ENCODE measurements at places on chromosomes 1 and 21.

DNA sequence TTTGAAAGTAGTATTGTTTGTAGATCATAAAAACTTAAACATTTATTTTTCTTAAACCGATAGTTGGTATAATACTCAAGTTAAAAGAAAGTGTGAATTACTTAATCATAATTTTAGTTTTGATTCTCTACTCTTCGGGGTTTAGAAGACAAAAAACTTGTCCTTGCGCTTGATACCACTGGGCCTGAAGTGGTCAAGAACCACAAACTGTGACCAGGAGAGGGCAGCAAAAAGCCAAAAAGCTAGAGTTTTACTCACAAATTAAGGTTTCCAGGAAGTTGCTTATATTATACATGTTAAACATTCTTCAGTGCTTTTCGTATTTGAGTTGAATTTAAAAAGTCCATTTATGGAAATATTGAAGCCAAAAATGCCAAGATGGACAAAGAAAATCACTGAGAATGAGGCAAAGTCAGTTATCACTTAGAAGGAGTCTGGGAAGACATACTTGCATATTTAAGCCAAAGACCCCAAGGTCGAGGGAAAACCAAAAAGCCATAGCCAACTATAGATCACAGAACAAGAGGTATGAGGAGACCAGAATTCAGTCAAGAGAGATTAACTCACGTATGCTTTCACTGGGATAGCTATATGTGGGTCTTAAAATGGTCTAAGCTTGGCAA lies 34.2 kb downstream of the EFCAB7 start:
- DNase-seq = peak; percentile 12

- no peak for DNase-seq
Measured at GRCh38 chr1:101122452-101123166, 97.0 kb upstream of the DPH5 start.

DNA sequence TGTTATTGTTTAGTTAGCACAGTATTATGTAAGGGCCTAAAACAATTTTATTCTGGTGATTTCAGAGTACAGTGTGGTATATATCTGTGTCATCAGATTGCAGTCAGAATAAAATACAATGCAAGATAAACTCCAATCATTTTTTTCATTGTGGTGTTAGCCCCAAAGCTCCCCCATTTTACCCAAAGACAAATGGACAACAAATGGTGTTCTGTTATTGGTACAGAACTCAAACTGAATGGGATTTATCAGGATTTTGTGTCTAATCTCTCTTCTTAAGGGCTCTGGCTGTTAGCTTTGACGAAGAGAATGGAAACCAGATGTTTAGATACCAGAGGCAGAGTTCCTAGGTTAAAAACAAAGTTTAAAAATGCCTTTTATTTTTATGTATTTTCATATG lies 163.1 kb upstream of the USP25 start:
- DNase-seq = no peak

GRCh38 chr1:63688302-63688890 lies 85.4 kb upstream of the ROR1 start:
- DNase-seq = no peak

- peak; percentile 62 for DNase-seq
Measured at GRCh38 chr1:26959722-26960624, at the start of gene KDF1. TSS of gene KDF1 (minus strand) at chr1:26960468. CDS start at chr1:26952380, 8,088 bp downstream.

GRCh38 chr1:56080123-56080522 lies 499.2 kb downstream of the PLPP3 start:
- DNase-seq = no peak

DNA sequence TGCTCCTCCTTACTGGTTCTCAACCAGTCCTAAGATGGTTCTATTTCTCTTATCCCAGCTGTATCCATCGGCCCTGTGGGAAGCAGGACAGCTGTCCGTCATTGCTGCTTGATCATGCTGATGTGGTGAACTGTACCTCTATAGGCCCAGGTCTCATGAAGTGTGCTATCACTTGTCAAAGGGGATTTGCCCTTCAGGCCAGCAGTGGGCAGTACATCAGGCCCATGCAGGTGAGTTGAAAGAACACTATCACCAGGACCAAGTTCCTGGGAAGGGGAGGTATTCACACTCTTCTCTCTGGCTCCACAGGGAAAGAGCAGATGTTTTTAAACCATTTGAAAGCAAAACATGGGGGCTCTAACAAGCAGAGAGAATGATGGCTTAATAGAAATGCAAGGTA lies 302.6 kb downstream of the PAPPA2 start:
- DNase-seq = no peak

DNA sequence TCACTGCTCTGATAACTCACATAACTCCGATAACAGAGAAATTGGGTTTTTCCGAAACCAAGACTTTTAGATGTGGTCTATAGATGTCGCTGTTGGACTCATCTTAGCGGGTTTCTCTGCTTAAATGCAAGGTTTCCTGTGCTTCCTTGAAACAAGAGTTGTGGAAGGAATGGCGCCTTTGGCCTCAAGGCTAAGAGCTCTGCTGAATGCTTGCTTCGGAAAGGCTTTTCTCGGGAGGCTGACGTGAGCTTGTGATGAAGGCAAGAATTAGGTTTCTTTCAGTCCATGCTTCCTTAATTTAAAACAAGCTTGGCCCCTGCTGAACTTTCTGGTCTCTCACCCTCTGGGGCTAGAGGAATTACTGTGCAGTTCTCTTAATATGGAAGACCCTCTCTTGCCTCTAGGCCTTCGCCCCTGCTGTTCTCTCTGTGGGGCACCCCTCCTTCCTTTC lies 113.5 kb downstream of the MAP3K21 start:
- no peak for DNase-seq

GRCh38 chr1:204446413-204447111 lies 34.9 kb upstream of the PPP1R15B start:
- DNase-seq = peak; percentile 79

- peak; percentile 13 for DNase-seq
Measured at GRCh38 chr1:56644919-56645676, at the start of gene PRKAA2. TSS of gene PRKAA2 (plus strand) at chr1:56645314. CDS start at chr1:56645388, 74 bp downstream.
